Endothelial cell (in vitro differentiated cells): ENCODE measurements at places on chromosomes 2 and 18.

DNA sequence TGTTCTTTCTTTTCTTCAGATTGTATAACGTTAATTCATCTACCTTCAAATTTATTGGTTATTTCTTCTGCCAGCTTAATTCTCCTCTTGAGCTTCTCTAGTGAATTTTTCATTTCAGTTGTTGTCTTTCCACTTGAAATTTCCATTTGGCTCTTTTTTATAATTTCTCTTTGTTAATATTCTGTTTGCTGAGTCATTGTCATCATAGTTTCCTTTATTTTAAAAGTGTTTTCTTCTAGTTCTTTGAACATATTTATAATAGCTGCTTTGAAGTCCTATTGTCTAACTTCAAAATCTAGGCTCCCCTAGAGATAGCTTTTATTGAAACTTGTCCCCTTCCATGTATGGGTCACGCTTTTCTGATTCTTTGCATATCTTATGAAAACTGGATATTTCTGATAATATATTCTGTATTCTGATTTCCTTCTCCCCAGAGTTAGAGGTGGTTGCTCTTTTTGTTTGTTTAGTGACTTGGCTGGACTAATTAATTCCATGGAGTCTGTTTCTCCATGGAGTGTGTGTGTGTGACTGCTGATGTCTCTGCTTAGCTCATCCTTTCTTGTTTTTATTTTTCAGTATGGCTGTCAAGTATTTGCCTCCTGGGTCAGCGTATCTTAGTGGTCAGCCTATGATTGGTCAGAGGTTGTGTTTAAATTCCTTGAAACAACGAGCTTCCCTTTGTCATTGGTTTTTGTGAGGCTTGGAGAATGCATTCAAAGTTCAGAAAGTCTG lies 47.6 kb downstream of the DIS3L2 start:
- DNase-seq, result no peak

- DNase-seq, result no peak
Observed at GRCh38 chr18:59565957-59566356, 131.3 kb downstream of the CCBE1 start.

DNA sequence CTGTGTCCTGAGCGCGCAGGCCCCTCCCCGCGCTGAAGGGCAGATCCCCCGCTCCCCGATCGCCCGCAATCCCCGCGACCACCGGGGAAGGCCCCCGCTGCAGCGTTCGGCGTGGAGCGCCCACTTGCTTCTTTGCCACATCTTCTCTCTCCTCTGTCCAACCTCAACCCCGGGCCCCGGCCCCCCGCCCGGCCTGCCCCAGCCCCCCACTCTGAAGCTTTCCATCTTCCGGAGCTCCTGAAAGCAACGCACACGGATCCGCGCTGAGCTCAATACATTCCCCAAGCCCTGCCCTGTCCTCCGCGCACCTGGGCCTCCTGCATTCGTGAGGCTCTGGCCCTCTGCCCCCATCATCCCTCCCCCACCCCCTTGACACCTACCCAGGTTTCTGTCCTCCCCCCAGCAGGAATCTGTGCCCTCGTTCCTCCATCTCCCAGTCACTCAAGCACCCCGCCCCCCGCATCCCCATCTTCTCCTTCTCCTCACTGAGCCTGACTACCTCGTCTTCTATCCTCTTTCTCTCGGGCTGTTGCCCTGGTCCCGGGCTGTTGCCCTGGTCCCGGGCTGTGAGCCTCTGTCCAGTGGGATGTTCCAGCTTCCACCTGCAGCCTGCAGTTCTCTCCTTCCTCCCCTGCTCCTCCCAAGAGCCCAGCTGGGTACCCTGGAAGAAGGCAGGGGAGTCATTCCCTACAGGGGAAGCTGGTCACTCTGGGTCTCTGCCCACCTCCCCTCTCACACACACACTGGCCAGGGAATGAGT lies 7.8 kb downstream of the SPEG start:
- no peak for DNase-seq

- no peak for DNase-seq
Observed at GRCh38 chr2:53632714-53633113, 134.9 kb upstream of the CHAC2 start.

DNA sequence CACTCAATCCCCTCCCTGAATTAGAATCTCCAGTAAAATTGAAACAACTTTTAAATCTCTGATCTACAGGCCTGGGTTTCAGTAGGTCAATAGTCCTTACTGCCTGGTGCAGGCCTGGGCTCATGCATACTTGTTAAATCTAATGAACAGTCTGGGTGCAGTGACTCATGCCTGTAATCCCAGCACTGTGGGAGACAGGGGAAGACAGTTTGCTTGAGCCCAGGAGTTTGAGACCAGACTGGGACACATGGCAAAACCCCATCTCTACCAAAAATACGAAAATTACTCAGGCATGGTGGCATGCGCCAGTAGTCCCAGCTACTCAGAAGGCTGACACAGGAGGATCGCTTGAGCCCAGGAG lies 94.7 kb upstream of the SP3 start:
- no peak for DNase-seq

GRCh38 chr2:123747326-123747725 lies 277.8 kb upstream of the CNTNAP5 start:
- no peak for DNase-seq

GRCh38 chr2:234288974-234289455 lies 207.9 kb downstream of the ARL4C start:
- peak; percentile 81 for DNase-seq

GRCh38 chr2:222915092-222915957 lies 54.5 kb downstream of the ACSL3 start:
- no peak for DNase-seq

DNA sequence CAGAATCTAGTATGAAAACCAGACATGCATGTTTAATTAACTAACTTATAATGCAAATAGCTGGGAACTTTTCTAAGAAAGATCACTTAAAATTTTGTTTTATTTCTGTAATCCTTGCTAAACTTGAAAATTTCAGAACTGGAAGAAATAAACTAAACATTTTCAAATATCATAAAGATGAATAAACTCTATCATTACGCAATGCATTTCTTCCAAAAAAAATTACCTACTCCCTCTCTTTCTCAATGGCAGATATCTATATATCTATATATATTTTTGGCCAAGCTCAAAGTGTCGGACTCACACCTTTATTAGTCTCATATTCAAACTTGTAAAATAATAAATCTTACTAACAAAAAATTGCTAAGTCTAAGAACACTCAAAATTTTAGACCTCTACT lies 158.1 kb downstream of the SLC39A10 start:
- no peak for DNase-seq

GRCh38 chr2:44943031-44943692 lies 1.7 kb downstream of the SIX3 start:
- no peak for DNase-seq

DNA sequence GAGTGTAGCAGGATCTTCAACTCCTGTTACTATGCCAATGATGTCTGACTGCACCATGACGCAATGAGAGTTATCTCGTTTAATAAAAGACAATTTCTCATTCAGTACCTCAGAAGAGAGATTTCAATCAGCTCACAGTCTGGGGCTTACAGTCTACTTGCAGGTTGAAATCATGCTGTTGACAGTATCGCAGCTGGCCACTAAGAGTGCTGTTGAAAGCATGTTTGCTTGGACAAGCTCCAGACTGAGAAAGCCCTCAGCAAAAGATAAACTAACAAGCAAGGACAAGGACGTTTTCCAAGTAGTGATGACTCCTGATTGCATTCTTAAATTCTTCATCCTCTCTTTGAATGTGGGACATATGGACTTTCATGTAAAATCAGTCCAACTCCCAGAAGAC lies 145.2 kb upstream of the SYT4 start:
- DNase-seq, result no peak

- no peak for DNase-seq
Observed at GRCh38 chr2:85718009-85718391, 23.8 kb downstream of the GNLY start.

DNA sequence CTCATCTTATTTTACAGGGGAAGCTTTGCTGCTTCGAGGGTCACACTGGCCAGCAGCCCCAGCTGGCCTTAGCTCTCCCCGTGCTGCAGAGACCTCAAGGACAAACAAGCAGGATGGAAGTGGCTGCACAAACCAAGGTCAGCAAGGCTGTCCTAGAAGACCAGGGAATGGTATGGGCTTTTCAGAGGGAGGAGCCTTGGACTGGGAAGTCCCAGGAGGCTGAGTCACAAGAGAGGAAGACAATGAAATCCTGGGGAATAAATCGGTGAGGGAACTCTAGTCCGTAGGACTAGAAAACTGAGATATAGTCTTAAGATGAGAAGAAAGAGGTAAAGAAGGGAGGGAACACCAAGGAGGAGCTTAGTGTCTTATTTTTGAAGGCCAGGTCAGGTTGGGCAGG lies 15.7 kb downstream of the CREG2 start:
- no peak for DNase-seq

GRCh38 chr2:208179028-208179609 lies 10.7 kb downstream of the C2orf80 start:
- no peak for DNase-seq

DNA sequence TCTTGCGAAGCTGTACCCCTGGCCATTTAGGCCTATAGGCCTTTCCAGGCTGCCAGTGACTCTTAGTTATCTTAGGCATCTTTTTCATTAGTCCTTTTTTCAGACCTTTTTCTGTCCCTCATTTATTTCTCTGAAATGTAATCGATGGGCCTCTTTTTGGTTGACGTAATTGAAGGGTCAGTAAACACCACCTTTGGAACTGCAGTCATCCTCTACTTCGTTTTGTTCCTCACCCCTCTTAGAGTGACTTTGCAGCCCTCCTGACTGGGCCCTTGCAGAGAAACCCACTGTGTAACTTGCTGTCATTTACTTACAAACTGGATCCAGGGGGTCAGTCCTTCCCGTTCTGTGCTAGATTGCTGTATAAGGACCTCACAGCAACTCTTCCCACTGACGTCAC lies 23.2 kb downstream of the CENPO start:
- no peak for DNase-seq

DNA sequence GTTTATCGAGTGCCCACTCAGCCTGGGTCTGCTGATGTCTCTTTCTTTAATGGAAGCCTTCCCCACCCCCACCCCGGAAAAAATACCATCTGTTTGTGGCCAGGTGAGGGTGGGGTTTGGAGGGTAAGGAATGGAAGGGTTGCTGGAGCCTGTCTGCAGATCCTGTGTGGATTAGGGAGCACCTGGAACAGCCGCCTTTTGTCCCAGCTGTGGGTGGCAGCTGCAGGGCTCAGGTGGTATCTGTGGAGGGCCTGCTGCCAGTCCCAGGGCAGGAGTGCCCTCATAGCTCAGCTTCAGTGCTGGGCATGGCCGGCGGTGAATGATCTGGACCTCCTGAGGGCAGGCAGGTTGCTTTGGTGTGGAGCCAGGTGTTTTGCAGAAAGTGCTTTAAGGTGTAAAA lies 45.3 kb downstream of the IMPA2 start:
- DNase-seq, result no peak

DNA sequence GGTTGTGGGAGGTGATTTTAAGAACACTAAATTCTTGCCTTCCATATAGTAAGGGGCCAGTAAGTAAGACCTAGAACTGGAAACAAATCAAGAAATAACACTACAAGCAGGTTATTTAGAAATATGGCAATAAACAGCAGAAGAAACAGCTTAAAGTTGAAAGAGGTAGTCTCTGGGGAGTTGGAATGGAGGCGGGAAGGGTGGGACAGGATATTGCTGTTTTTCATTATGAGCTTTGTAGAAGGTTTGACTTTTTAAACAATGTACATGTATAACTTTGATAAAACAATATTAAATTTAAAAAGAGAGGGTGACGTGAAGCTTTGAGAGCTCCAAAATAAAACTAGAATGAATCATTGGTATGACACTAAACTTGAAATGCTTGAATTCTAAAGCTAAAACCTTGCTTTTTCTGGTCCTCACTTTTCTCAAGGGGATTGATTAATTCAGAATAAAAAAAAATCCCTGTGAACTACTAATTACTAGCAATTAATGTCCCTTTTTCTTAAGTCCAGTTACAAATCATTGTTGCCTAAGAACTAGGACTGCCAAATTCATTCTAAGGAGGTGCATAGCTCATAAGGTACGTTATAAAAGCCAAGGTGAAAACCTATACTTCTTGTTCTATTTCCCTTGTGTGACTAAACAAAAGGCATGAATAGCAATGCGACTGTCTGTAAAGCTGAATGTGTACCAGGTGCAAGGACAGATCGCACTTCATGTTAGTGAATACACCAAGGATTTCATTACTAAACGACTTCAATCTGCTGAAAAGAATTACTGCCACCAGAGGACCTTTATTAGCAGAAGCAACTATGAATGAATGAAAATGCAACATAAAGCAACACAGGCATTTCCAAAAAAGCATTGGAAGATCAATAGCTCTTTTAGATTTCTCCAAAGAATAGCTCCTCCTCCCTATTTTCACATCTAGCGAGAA lies 177.5 kb downstream of the RBM43 start:
- no peak for DNase-seq

GRCh38 chr2:205752924-205753323 lies 70.6 kb downstream of the NRP2 start:
- DNase-seq, result no peak

GRCh38 chr2:174952607-174953006 lies 52.6 kb downstream of the CHN1 start:
- no peak for DNase-seq

DNA sequence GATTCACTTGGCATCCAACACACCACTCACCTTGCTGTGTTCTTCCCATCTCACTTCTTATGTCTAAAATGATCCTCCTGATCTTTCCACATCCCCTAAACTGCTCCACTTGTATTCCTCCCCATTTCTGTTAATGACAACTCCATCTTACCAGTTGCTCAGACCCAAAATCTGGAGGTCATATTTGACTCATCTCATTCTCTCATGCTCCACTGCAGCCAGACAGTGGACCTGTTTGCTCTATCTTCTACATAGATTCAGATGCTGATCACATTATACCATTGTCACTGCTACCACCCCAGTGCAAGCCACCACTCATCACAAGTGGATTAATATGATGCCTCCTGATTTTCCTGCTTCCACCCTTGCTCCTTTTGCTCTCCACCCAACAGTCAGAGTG lies 7.9 kb upstream of the NABP1 start:
- DNase-seq, result no peak

GRCh38 chr2:85015653-85016360 lies 44.8 kb downstream of the KCMF1 start:
- DNase-seq, result no peak

- DNase-seq, result no peak
Observed at GRCh38 chr2:144014103-144014502, 505.8 kb downstream of the ZEB2 start.

DNA sequence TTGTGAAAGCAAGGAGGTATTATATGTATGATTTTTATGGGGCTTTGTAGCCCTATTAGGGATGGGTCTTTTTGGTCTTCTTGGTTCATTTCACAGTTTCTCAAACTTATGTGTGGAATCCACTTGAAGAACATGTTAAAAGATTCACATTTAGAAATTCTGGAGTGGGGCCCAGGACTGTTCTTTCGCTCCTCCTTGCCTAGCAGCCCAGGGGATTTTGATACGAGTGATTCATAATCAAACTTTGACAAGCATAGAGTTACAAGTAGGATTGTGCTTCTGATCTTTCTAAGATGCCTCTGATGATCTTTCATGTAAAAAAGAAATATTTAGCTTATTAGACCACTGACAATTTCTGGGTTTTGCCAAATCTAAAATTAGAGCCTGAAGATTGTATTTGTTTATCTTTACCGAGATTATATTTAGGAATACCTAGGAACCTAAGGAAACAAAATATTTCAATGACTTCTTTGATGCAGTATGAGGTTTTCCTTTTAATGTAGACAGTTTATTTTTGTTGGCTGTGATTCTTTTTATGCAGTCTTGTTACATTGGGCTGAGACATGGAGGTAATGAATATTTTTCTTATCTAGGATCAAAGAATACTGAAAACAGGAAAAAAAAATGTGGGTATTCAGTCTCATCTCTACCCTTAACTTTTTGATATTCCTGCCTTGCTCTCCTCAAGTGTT lies 324.0 kb downstream of the PARD3B start:
- no peak for DNase-seq
